T1000 (cell line): ENCODE measurements at places on chromosomes 3 and 15.

GRCh38 chr3:46848271-46849044 is 14.8 kb downstream of the MYL3 start:
- DNase-seq = no peak

GRCh38 chr3:13871791-13872190 is 8.1 kb downstream of the WNT7A start:
- no peak for DNase-seq

DNA sequence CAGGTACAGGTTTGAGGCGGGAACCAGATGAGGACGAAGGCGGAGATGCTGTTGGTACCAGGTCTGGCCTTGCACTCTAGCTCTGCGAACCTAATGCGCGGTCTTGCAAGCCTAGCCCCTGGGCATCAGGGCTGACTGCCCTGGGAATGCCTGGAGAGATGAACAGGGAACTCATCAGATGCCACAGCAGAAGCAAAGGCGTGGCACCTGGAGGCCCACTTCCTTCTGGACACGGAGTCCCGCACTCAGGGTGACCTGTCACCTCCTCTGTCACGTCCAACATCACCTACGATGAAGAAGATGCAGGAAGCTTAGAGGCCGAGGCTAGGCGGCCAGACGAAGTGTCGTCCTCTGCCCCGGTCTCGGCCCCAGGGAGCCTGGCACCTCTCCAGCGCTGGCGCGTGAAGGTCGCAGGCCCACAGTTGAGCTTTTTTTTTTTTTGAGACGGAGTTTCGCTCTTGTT is 9.4 kb downstream of the RPLP1 start:
- no peak for DNase-seq

DNA sequence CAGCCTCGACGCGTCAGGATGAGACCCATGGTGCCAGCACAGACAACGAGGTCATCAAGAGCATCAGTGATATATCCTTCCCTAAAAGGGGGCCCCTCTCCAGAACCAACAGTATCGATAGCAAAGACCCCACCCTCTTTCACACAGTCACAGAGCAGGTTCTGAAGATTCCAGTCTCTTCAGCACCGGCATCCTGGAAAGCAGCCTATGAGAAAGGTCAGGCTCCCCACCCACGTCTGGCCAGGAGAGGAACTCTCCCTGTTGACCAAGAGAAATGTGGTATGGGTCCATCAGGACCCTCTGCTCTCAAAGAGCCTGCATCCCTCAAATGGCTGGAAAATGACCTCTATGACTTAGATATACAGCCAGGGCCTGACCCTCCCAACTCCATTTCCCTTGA is 11.6 kb downstream of the ANKRD34C start:
- DNase-seq = no peak

GRCh38 chr15:38905632-38906031 is 341.0 kb upstream of the RASGRP1 start:
- DNase-seq = no peak

GRCh38 chr3:63937661-63938651 is 25.8 kb upstream of the SCAANT1 start:
- DNase-seq = no peak

GRCh38 chr3:41102053-41102556 is 97.2 kb upstream of the CTNNB1 start:
- DNase-seq = peak; percentile 5

DNA sequence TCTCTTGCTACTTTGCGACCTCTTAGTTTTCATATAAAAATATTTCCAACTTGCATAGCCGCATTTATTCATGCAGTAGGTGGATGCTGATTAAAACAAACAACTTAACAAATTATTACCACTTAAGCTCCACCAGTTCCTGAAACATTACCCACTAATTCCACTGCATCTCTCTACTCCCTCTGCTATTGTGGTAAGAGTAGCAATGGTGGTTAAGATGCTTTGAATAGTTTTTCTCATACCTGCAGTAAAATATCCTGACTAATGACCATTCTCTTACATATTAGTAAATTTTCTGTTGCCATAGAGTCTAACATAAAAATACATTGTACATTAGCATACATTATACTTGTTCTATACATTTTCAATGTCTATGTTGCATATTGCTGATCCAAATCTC is 397.6 kb upstream of the PLSCR5 start:
- DNase-seq = no peak

DNA sequence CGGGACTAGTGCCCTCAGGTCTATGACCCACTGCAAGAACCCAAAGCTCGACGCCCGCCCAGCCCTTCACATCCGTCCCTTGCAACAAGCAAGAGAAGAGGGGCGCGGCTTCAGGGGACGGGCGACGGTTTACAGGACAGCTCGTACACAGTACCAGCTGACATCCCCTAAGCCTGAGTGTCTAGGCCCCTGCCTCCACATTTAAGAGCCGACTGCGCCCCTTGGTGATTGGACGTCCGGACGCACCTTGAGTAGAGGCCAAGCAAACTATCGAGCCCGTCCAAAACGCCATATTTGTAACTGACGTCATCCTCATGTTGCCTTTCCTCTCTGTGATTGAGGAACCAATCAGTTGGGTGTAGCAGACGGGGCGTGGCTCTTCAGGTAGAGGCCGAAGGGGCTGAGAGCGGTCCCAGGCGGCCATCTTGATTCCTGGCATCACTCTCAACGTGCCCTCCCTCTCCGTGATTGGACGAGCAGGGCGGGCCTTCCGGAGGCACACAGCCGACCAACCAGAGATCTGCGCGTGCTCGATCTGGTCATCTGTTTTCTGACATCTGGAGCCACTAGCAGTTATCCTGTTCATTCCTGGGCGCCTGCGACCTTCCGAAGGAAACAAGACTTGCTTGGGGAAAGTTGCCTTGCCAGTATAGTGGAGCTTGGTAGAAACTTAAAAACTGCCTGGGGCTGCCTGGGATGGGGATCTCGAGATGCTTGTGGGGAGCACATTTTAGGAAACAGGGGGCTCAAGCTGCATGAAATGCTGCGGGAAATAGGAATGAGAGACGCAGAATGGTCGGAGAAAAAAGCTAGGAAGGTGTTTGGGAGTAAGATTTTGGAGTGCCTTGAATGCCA is 4.0 kb upstream of the RPL14 start:
- DNase-seq = peak; percentile 97

DNA sequence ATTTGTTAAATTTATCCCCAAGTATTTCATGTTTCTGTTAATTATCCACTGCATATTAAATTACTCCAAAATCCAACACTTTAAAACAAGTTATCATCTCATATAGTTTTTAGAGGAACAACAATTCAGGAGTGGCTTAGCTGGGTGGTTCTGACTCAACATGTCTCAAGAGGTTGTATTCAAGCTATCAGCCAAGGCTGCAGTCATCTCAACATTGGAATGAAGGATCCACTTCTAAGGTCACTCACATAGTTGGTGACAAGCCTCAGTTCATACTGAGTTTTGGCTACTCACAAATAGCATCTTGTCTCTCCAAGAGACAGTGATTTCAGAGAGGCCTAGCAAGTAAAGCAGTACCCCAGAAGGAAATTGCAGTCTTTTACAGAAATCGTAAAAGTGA is 134.7 kb downstream of the NR2E3 start:
- no peak for DNase-seq

DNA sequence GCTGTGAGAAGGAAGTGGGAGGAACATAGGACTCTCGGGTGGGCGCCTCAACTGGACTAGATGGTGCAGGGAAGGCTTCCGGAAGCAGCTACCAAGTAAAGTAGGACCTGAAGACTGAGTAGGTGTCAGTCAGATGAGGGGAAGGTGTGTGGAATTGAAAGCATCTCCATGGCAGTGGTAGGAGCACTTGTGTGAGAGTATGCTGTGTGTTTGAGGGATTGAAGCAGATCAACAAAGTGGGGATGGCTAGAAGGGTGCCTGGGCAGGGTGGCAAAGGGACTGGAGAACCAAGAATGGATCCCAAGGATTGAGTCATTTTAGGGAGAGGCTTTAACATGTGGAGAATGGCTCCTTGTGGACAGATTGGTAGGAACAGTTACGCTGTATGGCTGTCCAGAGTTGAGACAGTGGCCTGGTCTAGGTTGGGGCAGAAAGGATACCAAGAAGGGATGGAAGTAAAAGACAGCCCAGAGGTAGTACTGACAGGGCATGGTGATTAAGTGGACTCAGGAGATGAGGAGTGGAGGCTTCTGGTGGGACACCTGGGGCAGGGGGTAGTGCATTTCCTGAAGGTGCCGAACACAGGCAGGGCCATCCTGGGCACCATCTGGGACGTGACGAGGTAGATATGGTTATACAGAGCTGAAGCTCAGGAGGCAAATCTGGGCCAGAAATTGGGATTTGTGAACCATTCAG is 1.5 kb downstream of the UQCC5 start:
- no peak for DNase-seq

DNA sequence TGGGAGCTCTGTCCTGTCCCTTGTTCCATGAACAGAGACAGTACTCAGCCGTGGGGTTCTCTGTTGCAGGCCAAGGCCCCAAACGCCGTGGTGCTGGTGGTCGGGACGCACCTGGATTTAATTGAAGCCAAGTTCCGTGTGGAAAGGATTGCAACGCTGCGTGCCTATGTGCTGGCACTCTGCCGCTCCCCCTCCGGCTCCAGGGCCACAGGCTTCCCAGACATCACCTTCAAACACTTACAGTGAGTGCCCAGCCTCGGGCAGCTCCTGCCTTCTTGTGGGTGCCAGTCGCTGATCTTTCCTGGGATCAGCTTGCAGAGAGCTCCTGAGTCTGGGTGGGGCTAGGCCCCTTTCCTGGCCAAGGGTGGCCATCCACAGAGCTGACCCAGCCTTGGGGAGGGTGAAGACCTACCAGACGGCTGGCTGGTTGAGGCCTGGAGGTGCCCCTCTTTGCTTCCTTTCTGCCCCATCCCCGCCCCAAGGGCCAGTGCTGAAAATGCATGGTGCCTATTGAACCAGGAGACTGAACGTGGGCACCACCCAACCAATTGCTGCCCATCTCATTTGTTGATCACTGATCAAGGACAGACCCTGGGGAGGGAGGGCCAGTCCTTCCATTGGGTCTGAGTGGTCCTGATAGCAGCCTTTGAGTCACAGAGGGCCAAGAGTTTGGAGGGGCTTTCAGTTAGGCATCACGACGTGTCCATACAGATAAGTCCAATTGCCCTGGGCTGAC is 106.9 kb downstream of the LRRK1 start:
- DNase-seq = no peak

GRCh38 chr3:182983876-182984275 is 3.5 kb upstream of the DCUN1D1 start:
- DNase-seq = no peak

GRCh38 chr3:129648391-129648790 is 41.9 kb upstream of the PLXND1 start:
- no peak for DNase-seq

DNA sequence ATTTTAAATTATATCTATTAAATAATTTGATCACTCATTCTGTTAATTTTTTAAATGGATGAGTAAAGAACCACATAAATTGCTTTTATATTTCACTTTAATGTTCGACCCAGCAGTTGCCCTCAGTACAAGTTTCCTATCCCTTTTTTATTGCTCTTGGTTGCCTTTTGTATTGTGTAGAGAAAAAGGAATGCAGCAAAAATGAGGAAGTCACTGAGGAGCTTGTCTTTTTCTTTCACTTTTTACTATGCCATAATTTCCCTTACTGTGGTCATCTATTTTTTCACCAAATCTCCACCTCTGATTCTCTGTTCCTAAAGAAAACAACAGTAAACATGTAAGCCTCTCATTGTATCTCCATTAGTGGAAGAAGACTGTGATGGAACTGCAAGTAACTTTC is 122.7 kb downstream of the B3GALNT1 start:
- DNase-seq = no peak

- no peak for DNase-seq
Measured at GRCh38 chr15:71333839-71334238, 218.6 kb downstream of the THSD4 start.

DNA sequence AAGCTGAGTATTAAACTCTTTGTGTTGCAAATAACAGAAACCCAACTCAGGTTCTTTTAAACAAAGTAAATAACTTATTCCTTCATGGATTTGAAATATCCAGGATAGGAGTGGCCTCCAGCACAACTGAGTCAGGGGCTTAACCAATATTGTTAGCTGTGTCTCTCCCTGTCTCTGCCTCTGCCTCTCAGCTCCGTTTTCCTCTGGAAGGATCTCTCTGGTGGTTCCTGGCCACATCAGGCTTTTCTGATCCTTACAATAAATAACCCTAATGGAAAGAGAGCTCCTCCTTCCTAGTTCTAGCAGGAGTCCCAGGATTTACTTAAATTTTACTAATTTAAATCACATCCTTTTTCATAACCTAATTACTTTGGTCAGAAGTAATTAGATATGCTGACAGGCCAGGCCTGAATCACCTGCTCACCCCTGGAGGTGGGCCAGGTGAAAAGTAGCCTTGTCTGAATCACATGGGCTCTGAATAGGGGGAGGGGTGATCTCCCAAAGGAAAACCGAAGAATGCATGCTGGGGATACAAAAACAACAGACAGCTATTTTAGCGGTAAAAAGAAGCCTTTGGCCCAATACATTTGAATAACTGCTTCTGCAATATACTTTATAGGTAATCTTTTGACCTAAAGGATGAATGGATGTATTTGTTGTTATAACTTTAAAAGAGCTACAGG is 75.4 kb downstream of the REC114 start:
- DNase-seq = no peak

- no peak for DNase-seq
Measured at GRCh38 chr3:151879679-151880415, 6.4 kb downstream of the SUCNR1 start.

GRCh38 chr3:35832140-35832571 is 192.8 kb downstream of the ARPP21 start:
- DNase-seq = no peak

GRCh38 chr3:56693750-56694149 is 10.7 kb upstream of the TASOR start:
- no peak for DNase-seq

DNA sequence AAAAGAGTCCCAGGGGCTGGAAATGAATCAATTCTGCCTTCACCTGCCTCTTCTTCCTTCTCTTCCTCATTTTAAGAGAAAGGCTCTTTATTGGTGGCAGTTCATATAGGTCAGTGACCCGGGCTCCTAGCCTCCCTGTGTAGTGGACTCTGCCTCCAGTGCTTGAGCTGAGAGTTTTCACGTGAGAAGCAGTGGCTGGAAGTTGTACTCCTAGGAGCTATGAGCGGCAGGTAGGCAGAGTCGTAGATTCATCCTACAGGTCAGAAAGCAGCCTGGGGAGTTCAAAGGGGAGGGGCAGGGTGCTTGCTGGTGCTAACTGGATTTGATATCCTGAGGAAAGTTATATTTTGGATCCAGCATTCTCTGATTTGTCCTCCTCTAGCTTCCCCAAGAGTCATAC is 101.1 kb downstream of the RPLP1 start:
- DNase-seq = no peak

GRCh38 chr3:44721231-44722102 is 8.0 kb upstream of the ZNF501 start:
- DNase-seq = no peak
